Fibroblast of skin of back (primary cell): ENCODE measurements at places on chromosomes 2 and 18.

DNA sequence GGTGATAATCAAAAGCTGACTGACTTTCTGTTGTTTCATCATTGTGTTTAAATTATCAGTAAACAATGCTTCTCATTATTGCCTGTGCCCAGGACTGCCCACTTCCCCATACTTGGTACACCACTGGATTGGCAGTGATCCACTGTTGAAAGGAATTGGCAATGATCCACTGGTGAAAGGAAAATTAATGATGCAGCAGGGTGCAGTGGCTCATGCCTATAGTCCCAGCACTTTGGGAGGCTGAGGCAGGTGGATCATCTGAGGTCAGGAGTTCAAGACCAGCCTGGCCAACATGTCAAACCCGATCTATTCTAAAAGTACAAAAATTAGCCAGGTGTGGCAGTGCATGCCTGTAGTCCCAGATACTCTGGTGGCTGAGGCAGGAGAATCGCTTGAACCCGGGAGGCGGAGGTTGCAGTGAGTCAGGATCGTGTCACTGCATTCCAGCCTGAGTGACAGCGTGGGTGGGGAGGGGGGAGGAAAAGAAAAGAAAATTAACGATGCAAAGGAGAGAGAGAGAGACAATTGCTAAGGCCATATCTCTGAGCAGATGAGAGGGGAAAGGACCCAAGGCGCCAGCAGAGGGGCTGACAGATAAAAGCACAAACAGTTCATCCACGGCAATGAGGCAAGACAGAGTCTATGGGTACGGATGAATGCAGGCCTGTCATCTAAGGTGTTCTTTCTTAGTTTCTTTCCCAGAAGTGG is 10.2 kb upstream of the GTF2A1L start:
- DNase-seq, result no peak

- DNase-seq, result no peak
Measured at GRCh38 chr2:241879326-241879725, 9.8 kb downstream of the RTP5 start.

DNA sequence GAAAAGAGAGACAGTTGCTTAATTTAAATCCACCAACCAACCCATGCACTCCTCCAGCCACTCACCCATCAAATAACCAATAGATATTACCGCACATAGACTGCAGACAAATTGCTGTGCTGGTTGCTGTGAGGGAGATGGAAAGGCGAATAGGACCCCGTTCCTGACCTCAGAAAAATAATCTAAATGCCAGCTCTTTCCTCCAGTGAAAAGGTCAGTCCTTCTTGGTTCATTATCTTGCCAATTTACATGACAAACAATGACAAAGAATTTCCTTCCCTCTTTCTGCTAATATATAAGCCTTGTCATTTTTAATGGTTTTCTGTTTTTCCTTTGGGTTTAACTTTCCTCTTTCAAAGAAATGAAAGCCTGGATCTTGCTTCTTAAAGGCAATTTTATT is 61.6 kb downstream of the MEP1B start:
- DNase-seq, result no peak

DNA sequence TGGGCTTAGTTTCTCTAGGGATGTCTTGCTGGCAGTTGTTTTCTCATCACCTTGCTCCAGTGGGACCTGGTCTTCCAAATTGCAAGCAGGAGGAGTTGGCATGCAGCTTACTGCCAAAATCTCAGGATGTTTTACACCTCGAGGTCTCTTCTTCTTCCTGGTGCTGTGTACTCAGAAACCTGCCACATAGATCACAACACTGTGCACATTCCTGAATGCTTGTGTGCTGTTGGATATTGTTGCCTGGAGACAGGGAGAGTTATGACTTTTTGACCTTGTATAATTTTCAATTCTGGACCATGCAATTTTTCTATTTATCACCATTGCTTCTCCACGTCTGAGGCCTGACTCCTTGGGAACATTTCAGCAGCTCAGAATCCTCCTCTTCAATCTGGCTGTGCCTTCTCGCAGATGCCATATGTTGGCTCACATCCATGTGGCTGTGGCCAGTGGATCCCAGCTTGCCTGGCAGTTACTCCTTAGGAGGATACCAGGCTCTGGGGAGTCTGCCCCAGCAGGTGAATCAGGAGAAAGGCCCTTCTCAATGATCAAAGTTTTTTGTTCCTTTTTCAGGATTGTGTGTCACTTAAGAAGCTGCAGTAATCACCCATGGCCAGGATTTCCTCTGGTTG is 489.3 kb downstream of the TSN start:
- no peak for DNase-seq

DNA sequence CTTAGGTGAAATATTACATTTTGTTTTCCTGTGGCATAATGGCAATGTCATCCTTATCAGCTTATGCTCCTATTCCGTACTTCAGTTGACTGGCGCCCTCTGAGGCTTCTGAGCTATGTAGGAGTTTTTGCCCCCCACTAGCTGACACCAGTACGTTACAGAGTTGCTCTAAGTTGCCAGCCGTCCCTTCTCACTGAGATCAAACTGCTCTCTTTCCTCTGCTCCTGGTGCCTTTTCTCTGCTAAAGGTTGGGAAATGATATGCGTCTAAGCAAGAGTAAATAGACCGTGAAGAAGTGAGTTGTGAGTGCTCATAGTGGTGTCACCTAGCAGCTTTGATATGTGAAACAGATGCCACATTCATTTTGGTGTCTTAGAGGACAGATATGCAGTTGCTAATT is 99.2 kb downstream of the RAPGEF4 start:
- no peak for DNase-seq

GRCh38 chr2:177161741-177162460 is 50.7 kb upstream of the HNRNPA3 start:
- DNase-seq, result peak; percentile 45

DNA sequence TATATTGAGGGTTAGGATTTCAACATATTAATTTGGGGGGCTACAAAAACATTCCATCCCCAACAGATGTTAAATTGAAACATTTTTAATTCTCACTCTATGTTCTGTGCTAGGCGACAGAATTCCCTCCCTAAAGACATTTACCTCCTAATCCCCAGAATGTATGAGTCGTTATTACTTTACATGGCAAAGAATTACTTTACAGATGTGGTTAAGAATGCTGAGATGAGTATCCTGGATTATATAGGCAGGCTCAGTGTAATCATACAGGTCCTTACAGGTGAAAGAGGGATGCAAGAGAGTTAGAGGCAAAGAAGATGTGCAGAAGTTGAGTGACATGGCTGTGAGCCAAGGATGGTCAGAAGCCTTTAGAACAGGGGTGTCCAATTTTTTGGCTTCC is 974.1 kb upstream of the ACVR2A start:
- DNase-seq, result no peak

GRCh38 chr2:135162377-135162776 is 110.3 kb downstream of the RAB3GAP1 start:
- DNase-seq, result no peak

DNA sequence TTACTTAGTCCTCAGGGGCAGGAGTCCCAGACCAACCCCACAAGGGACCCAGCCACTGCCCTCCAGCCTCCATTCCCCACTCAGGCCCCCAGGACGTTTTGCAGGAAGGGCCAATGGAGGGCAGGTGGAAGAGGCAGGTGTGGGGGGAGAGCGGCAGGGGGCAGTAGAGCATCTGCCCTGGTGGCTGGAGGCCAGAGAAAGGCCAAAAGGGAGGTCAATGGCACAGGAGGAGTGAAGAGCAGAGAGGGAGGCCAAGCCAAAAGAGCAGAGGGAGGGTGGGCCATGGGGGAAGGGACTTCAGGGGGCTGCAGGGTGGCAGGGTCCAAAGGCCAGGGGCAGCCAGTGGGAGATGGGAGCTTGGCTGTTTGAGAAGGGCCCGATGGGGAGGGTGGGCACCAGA is 17.3 kb upstream of the GPR55 start:
- DNase-seq, result no peak

DNA sequence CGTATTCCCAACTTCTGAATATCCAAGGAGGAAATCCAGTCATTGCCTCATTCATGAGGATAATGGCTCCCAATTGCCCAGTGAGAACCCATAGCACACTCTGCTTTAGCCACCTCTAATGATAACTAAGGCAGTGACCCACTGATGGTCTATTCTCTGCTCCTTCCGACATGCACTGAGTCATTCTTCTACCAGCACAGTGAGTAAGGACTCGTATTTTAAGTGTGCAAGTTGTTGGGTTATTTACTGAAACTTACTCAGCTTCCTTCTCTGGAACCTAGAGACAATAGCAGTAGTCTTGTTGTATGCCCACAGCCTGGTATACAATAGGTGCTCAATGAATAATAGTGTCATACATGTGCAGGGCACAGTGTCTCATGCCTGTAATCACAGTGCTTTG is 81.1 kb upstream of the ZNF397 start:
- DNase-seq, result no peak

- DNase-seq, result peak; percentile 74
Measured at GRCh38 chr2:7094231-7094741, 177.1 kb downstream of the RNF144A start.

DNA sequence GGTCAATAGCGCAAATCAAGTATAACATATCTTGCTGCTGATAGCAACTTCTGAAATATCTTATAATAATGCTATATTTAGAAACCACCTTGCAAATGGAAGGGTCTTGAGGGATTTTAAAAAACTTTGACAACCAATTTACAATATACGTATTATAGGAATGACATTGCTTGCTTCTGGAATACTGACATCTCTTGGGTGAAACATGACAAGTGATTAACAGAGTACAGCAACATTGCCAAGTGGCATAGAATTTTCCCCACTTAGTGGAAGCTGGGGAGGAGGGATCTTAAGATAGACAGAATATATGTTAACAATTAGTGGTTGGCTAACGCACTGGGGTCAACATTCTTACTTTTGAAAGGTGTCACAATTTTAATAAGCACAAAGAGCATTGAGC is 133.6 kb upstream of the TMEFF2 start:
- DNase-seq, result no peak

GRCh38 chr2:144989579-144990270 is 469.8 kb upstream of the ZEB2 start:
- DNase-seq, result no peak

GRCh38 chr2:79996709-79997108 is 307.8 kb downstream of the LRRTM1 start:
- no peak for DNase-seq

- no peak for DNase-seq
Measured at GRCh38 chr2:227772932-227773331, 27.2 kb downstream of the SCYGR8 start.

GRCh38 chr2:141513853-141514252 is 617.0 kb downstream of the LRP1B start:
- DNase-seq, result no peak

DNA sequence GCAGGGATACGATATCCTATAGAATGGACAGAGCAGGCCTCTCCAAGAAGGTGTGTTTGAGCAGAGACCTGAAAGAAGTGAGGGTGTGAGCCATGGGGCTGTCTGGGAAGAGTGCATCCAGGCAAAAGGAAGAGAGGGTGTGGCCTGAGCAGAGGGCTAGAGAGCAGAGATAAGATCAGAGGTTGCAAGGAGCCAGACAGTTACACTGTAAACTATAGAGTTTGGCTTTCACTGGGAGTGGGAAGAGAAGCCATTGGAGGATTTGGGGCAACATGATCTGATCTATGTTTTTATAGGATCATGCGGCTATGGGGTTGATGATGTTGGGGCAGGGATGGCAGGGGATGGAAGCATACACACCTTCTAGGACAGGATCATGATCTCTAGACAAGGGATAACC is 124.1 kb upstream of the MAP3K20 start:
- no peak for DNase-seq

GRCh38 chr2:196224756-196225155 is 53.4 kb upstream of the STK17B start:
- DNase-seq, result no peak

DNA sequence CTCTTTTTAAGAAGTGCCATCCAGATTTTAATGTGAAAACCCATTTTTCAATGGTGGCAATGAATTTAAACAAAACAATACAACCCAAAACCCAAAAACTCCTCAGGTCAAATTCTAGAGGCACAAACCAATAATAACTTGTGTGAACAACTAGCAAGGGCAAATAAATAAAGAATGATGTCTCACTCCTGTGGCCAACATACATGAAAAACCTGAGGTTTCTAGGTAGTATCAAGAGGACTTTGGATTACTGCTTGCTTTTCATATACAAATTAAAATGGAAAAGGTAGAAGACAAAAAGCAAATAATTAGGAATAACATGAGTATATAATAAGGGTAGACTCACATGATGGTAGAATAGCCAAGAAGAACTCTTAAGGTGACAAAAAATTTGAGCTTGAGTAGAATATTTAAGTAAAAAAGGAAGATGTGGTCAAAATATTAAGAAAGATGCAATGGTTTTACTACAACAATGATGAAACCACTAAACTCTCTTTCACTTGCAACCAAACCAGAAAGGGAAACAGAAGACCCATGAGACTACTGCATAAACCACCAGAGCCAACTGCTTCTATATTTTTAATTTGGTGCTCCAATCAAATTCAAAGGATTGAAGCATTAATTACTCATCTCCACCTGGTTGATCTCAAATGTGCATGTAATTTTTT is 53.5 kb downstream of the DARS1 start:
- DNase-seq, result no peak

DNA sequence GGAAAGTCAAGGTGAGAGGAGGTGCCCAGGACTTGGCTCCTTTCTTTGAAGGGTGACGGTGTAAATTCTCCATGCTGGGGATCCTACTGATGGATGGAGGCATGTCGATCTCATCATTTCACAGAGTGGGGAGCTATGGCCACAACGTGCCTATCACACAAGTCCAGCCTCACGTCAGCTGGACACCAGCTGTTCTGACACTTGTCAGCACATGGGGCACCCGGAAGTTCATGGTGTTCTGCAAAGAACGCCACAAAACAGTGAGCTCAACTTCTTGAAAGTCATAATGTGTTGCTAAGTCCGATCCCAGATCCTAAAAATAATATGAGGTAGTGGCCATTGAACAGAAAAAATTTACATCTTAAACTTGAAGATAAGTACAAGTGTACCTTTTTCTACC is 12.3 kb downstream of the PAX8 start:
- no peak for DNase-seq

- DNase-seq, result no peak
Measured at GRCh38 chr2:138485019-138485418, 16.6 kb upstream of the SPOPL start.
